Body of pancreas (tissue), 4 donors: ENCODE measurements at places on chromosomes 7 and 10. TPM values are rescaled to one million over a fixed set of nuclear protein-coding genes. Genes with fewer than 3 reads are reported as not detected.

DNA sequence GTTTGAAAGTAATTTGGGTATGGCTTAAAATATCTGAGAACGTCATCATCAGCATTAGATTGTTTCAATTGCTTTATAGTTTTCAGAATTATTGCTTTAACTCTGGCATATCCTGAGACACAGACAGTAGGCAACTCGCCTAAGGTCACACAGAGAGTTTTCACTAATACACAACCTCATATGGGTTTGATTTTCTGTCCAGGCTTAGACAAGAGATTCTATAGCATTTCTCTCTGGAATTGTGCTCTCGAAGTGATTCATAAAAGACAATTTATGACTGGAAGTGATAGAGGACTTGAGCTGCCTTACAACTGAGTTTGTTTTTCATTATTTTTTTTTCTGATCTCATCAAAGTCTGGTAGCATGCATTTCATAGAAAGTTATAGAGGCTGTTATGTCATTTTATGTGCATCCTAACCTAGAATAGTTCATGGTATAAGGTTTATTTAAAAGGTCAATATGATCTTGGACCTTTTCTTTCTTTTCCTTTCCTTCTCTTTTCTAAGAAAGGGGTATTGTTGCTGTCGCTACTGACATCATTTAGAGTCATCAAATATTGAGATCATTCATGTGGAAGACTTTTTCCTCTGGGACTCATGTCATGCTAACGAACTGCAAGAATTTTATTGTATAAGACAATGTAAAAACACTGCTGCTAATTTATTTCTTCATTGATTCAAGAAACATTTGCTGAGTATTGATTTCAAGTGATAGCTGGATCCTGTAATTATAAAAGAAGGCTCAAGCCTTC is 278.2 kb downstream of the PLXDC2 start:
- H3K27ac ChIP-seq, result no peak overlapping the region
- no peaks in the 10 kb centered on the region for H3K27me3 ChIP-seq

- H3K27me3 ChIP-seq, result no peaks in the 10 kb centered on the region
- no peaks in the 10 kb centered on the region for H3K4me1 ChIP-seq
- no peak for DNase-seq
- no peaks in the 10 kb centered on the region for H3K36me3 ChIP-seq
- no peak overlapping the region for H3K27ac ChIP-seq
These were observed 221.5 kb upstream of the CELF2 start for GRCh38 chr10:10796061-10796773.

- H3K36me3 ChIP-seq, result no peaks in the 10 kb centered on the region
- no peak overlapping the region for H3K4me3 ChIP-seq
- no peak overlapping the region for H3K27ac ChIP-seq
- DNase-seq, result no peak
- H3K4me1 ChIP-seq, result peaks cover 34% of the 10 kb centered on the region
These were observed 352.8 kb downstream of the KCNMA1 start for GRCh38 chr10:77284797-77285196.

DNA sequence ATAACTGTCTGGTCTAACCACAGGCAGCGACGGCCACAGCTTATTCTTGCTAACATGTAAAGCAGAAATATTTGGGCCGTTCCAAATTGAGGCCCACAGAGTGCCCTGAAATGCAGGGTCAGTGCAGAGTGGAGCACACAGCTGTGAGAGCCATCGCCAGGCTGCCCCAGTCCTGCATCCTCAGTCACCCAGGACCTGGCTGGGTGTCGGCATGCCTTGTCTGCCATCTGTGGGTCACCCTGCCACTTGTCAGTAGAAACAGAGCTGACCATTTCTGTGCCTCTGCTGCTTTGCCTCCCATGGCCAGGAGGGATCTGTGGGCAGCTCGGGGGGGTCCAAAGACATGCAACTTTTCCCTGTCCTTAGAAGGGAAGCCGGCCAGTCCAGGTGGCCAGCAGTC is 57.3 kb upstream of the BTBD16 start:
- no peaks in the 10 kb centered on the region for H3K4me1 ChIP-seq
- H3K4me3 ChIP-seq, result no peak overlapping the region
- no peak overlapping the region for H3K27ac ChIP-seq
- no peak for DNase-seq
- no peaks in the 10 kb centered on the region for H3K36me3 ChIP-seq
- H3K27me3 ChIP-seq, result no peaks in the 10 kb centered on the region

- peak; percentile 94 for DNase-seq
- H3K36me3 ChIP-seq, result no peaks in the 10 kb centered on the region
- H3K4me3 ChIP-seq, result no peak overlapping the region
- peak overlapping the region; percentile 86 for H3K27ac ChIP-seq
- peaks cover 76% of the 10 kb centered on the region for H3K4me1 ChIP-seq
These were observed 5.7 kb downstream of the ELN start for GRCh38 chr7:74033372-74034311.

DNA sequence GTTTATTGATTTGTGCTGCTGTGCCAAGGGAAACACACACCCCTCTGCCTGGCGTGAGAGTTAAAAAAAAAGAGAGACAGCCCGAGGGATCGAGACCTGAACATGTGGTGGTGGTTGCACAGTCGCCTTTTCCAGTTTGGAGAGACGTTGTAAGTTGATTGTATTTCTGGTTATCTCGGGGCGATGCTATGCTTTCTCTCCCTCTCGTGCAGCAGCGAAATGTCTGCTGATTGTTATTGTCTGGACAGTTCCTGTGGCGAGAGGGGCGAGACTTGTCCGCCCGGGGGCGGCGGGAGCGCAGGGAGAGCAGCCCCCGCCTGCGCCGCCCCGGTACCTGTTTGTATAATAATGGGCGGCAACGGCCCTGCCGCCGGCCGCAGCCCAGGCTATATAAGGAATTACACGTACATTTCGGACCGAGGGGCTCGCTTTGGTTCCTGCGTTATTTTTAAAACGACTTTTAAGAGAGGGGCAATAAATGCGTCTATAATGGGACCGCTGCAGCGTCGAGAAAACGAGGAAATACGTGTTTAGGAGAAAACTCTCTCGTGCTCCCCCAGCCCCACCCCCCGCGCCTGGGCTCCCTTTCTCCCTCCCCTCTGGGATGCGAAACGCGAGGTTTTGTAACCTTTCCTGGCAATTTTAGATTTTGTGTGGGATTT is 1.7 kb downstream of the ZEB1 start:
- peak; percentile 14 for DNase-seq
- peak overlapping the region; percentile 63 for H3K27ac ChIP-seq
- H3K27me3 ChIP-seq, result no peaks in the 10 kb centered on the region
- H3K4me3 ChIP-seq, result peak overlapping the region; percentile 46
- H3K4me1 ChIP-seq, result peaks cover 18% of the 10 kb centered on the region

- H3K4me3 ChIP-seq, result no peak overlapping the region
- H3K27me3 ChIP-seq, result no peaks in the 10 kb centered on the region
- DNase-seq, result no peak
- no peaks in the 10 kb centered on the region for H3K4me1 ChIP-seq
These were observed 2.6 kb upstream of the GIMAP4 start for GRCh38 chr7:150564566-150564965.

DNA sequence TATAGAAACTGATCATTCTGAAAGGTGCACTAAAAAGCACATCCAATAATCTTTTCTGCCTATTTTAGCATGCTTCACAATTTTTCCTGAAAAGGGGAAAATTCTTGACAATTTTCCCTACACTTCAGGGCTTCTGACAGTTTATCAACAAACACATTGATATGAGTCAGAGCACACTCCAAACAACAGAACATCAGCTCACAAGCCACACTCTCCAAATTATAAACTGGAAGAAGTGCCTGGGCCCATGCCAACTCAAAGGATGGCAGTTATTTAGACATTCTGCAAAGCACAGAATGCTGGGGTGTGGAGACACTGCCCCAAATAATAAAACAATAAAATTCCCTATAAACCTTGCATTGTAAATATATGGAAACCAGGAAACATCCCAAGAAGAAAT is 90.8 kb downstream of the ELAPOR2 start:
- H3K4me1 ChIP-seq, result peaks cover 3% of the 10 kb centered on the region
- H3K4me3 ChIP-seq, result no peak overlapping the region

DNA sequence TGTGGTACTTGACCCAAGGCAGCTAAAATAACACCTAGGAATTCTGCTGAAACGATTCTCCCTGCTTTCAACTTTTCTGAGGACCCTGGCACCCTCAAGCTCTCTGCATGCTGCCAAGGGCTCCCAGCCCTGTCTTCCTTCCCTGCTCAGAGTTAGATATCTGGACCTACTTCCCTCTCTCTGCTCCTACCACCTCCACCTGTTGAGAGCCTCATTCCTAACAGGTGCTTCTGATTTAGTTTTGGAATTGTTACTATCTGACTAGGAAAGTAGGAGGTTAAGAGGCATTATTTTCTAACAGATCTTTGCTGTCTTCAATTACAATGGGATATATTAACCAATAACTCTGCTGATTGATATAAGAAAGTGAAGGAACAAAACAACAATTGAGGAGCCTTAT is 253.8 kb downstream of the FZD1 start:
- no peak for DNase-seq
- no peak overlapping the region for H3K4me3 ChIP-seq
- no peaks in the 10 kb centered on the region for H3K36me3 ChIP-seq

DNA sequence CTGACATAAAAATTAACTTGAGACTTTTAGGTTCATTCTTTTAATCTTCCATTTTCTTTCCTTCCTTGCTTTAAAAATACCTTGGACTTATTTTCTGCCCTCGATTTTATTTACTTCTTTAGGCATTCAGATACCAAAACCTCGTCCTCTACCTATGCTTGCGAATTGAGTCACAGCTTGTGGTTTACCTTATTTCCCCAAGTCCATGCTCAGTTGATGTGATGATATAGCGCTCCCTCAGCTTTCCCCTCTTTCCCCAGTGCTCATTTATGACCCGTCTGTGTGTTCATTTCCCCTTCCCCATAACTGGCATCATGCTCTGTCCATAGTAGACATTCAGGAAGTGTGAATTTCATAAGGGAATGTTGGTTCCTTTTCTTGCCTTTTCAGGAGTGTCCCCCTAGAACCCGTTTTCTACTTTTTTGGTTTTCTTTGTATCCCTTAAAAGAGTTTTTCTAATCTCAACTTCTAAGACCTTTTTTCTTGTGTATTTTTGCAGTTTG is 19.1 kb upstream of the PRKRIP1 start:
- no peak for DNase-seq
- peaks cover 4% of the 10 kb centered on the region for H3K4me1 ChIP-seq
- H3K27ac ChIP-seq, result no peak overlapping the region
- H3K27me3 ChIP-seq, result no peaks in the 10 kb centered on the region

GRCh38 chr10:101095550-101096213 is 33.9 kb downstream of the KAZALD1 start:
- H3K36me3 ChIP-seq, result no peaks in the 10 kb centered on the region
- no peak overlapping the region for H3K4me3 ChIP-seq
- H3K4me1 ChIP-seq, result no peaks in the 10 kb centered on the region
- H3K27me3 ChIP-seq, result no peaks in the 10 kb centered on the region
- H3K27ac ChIP-seq, result no peak overlapping the region

- H3K4me3 ChIP-seq, result peak overlapping the region; percentile 57
- H3K27me3 ChIP-seq, result no peaks in the 10 kb centered on the region
- peaks cover 21% of the 10 kb centered on the region for H3K4me1 ChIP-seq
- H3K27ac ChIP-seq, result peak overlapping the region; percentile 79
- peaks cover 5% of the 10 kb centered on the region for H3K36me3 ChIP-seq
- DNase-seq, result peak; percentile 95
These were observed 1.6 kb downstream of the ZNF467 start for GRCh38 chr7:149771720-149772240.

GRCh38 chr7:13099154-13099795 is 411.8 kb downstream of the ARL4A start:
- no peaks in the 10 kb centered on the region for H3K27me3 ChIP-seq
- no peak overlapping the region for H3K4me3 ChIP-seq
- DNase-seq, result no peak
- no peaks in the 10 kb centered on the region for H3K36me3 ChIP-seq

The GPR26 gene
- not detected for total RNA-seq

The BLNK gene
- 55.4 TPM for total RNA-seq

The RSBN1L gene
- 15.8 TPM for total RNA-seq

The HIF1AN gene
- total RNA-seq, result 9.9 TPM

The SHTN1 gene
- 37.1 TPM for total RNA-seq

The SLC29A4 gene
- total RNA-seq, result 24.4 TPM

The AZGP1 gene
- 271 TPM for total RNA-seq

The IL15RA gene
- total RNA-seq, result 15.5 TPM
